ENCODE measurements at places on chromosomes 13 and 19. TPM values are rescaled to one million over a fixed set of nuclear protein-coding genes. Genes with fewer than 3 reads are reported as not detected.
A peak's percentile ranks its signal among the peaks of the same experiment; 100 is the strongest.

OR7D2 gene
- not detected for polyA plus RNA-seq

- DNase-seq, result no peak
Measured at GRCh38 chr13:24196593-24197197, 36.2 kb downstream of the SPATA13 start.

- DNase-seq, result no peak
Measured at GRCh38 chr19:5934774-5935472, 20.9 kb downstream of the CAPS start.

CEACAM3 gene
- not detected for polyA plus RNA-seq

CCL25 gene
- 0.73 TPM for polyA plus RNA-seq

CEACAM7 gene
- not detected for polyA plus RNA-seq

GJB6 gene
- not detected for polyA plus RNA-seq

DNA sequence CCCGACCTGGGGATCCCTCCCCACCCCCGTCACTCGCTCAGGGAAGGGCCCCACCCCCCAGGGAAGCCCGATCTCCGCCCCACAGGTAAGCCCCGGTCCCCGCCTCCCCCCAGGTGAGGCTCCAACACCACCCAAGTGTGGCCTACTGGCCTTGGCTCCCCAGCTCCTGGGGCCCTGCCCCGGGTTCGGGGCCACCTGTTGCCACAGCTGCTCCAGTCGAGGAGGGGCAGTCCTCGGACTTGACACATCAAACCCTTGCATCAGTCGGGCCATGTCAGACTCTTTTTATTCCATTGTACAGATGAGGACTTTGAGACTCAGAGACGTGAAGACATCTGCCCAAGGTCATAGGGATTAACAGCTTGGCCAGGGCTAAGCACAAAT, 512 bp downstream of the CC2D1A start:
- DNase-seq, result peak; percentile 43

All from GM23338 (cell line).